ENCODE measurements at places on chromosomes 16 and 17.

DNA sequence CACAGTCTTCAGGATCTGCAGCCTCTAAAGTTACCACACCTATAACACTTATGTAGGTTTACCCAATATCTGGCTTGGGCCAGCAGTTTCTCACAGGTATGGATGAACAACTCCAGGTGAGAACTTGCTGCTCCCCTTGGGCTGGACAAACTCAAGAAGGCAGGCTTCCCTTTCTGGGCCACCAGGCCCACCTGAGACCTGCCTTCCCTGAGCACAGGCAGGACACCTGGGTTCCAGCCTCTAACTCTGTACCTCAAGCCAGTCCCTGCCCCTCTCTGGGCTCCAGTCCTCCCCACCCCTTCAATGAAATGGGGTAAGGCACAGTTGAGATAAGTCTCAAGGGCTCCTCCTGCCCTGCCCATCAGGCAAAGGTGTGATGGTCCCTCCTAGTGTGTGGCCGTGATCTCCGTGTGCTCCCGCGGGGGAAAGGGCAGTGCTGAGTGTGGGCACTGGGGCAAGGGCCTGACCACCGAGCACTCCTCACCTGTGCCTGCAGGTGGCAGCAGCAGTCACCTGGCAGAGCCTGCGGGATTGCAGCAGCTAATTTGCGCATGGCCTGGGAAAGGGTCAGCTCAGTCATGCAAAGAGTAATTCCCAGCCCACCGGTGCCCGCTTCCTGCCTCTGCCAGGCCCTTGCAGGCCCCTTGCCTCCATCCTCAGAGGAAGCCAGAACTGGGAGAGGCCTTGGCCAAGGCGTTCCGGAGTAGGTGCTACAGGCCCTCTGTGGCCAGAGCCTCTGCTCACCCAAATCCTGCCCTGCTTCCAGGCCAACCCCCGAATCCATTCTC is 28.2 kb upstream of the ADGRG1 start:
- DNase-seq = no peak

GRCh38 chr16:10878644-10879501 is 1.9 kb downstream of the CIITA start:
- DNase-seq = no peak

DNA sequence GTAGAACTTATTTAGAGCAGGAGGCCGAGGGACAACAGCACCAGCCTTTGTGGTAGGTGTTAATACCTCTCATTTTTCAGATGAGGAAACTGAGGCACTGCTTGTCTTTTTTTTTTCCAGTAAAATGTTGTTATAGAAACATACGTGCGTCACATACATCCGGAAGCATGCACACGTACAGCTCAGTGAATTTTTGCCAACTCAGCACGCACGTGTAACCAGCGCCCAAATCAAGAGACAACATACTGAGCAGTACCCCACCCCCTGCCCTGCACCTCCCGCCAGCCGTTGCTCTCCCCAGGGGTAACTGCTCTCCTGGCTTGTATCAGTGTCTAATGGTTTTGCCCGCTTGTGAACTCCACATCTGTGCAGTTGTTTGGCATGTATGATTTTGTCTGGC is 92.0 kb downstream of the CMIP start:
- no peak for DNase-seq

DNA sequence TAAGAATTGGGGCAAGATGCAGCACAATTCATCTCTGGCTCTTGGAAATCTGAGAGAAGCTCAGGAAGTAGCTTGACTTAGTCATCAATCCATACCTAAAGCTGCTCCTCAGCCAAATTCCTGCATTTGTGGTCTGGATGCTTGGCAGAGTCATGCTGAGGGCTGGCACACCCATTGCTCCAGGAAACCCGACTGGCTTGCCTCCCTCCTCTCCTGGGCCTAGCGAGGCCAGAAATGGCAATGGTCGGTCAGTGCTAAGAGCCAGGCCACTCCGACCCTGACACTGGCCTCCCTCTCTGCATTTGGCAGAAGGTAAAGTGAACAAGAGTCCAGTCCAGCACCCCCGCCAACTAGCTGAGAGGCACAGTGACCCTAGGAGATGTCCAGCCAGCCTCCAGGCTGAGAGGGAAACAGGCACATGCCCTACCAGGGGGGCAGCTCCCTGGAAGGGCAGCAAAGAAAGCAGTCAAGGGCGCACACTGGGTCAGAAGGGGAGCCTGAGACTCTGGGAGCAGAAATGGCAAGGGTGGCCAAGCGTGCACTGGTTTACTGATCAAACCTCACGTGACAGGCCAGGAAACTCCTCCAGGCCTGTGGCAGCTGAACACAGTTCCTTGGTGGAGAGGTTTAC is 10.0 kb downstream of the POLDIP2 start:
- DNase-seq = no peak

GRCh38 chr16:65884018-65884417 is 482.5 kb upstream of the CDH5 start:
- DNase-seq = no peak

DNA sequence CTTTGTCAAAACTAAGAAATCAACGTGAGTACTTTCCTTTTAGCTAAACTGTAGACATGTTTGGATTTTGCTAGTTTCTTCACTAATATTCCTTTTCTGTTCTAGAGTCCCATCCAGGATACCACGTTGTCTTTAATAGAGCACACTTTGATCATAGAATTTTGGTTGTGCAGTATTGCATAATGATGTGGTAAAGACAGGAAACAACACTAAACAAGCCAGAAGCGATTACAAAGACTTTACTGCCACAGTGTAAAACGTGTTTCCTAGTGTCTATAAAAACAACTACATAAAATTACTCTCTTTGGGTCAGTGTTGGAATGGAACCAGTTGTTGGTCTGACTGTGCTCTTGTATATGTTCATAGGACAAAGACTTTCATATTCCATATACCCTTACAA is 19.3 kb downstream of the SHISA9 start:
- DNase-seq = no peak

- DNase-seq = no peak
Measured at GRCh38 chr17:1110541-1110861, 69.3 kb downstream of the ABR start.

DNA sequence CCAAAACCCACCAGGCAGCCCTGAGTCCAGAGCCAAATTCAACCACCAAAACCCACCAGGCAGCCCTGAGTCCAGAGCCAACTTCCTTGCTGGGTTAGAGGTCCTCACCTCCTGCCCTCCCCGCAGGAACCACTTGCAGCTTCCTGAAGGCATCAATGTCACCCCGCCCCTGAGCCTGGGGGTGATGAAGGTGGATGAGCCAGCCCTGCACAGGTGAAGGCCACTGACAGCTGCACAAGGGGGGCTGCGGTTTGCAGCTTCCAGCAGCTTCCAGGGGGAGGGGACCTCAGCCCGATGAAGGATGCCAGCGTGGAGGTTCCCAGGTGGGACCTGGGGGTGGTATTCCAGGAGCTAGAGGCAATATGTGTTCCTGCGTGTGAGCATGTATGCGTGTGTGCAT is 7.6 kb upstream of the CSNK1D start:
- no peak for DNase-seq

- no peak for DNase-seq
Measured at GRCh38 chr17:50848711-50849110, 13.3 kb downstream of the WFIKKN2 start.

GRCh38 chr16:14007450-14007849 is 63.7 kb upstream of the MRTFB start:
- DNase-seq = no peak

- DNase-seq = no peak
Measured at GRCh38 chr17:2062571-2063183, 7.8 kb downstream of the HIC1 start.

DNA sequence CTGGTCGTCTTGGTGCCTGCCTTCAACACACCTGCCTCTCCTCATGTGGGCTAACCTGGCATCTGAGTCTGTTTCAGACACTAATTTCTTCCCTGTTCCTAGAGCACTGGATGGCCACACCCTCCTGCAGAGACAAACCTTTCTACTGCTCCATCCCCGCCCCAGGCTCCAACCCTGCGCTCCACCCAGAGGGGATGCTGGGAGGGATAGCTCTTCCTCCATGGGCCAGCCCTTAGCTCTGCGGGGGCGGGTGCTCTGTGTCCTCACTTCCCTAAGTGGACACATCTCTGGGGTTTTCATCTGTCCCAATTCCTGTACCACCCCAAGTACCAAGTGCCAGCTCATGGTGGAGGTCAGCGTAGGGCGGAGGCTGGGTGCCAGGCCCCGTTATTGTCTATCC is 11.0 kb upstream of the CRISPLD2 start:
- no peak for DNase-seq

DNA sequence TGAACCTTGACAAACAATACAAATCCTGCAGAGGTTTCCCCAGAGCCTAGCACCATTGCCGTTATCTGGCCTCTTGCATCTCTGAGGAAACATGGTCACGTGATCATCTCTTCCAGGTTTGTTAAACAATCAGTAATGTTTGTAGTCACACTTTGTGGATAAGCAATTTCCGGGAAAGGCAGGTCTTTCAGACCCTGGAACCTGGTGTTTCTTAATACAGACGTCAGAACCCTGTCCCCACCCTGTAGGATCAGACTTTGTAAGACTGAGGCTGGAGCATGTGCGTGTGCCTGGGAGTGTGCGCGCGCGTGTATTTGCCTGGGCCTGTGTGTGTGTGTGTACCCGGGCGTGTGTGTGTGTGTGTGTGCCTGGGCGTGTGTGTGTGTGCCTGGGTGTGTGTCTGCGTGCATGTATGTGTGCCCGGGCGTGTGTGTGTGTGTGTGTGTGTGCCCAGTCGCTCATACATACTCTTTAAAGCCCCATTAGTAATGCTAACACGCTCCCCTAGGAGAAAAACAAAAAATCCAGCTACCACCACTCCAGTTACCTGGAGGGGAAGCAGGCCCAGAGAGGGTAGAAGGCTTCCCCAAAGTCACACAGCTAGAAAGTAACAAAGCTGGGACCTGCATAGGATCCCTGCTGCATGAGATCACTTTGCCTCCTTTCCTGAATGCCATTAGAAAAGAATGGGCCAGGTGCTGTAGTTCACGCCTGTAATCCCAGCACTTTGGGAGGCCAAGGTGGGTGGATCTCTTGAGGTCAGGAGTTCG is 5.3 kb downstream of the CTNS start:
- no peak for DNase-seq

- no peak for DNase-seq
Measured at GRCh38 chr17:74746922-74747321, 1.5 kb upstream of the NHERF1 start.

DNA sequence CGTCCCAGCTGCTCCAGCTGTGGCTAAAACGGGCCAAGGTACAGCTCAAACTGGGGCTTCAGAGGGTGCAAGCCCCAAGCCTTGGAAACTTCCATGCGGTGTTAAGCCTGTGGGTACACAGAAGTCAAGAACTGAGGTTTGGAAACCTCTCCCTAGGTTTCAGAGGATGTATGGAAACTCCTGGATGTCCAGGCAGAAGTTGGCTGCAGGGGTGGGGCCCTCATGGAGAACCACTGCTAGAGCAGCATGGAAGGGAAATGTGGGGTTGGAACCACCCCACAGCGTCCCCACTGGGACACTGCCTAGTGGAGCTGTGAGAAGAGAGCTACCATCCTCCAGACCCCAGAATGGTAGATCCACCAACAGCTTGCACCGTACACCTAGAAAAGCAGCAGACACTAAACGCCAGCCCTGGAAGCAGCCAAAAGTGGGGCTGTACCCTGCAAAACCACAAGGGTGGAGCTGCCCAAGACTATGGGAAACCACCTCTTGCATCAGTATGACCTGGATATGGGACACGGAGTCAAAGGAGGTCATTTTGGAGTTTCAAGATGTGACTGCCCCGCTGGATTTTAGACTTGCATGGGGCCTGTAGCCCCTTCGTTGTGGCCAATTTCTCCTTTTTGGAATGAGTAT is 2.2 kb downstream of the SDR42E1 start:
- no peak for DNase-seq

GRCh38 chr16:26744430-26744829 is 322.3 kb upstream of the C16orf82 start:
- DNase-seq = no peak

DNA sequence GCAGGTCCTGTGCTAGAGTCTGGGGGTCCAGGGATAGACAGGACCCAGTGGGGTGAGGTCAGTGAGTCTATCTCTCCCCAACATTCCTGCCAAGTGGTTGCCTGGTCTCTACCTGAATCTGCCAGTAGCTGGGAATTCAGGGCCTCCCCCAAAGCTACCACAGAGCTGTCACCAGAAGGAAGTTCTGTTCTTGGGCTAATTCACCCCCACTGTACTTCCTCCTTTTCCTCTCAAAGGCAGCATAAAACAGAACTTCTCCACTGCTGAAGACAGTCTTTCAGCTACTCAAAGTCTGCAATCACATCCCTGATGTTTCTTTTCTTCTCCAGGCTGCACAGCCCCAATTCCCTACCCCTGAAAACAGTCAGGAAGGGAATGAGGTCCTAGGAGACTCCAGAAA is 8.7 kb downstream of the CAMTA2 start:
- DNase-seq = no peak

GRCh38 chr16:49049191-49049590 is 232.4 kb downstream of the CBLN1 start:
- no peak for DNase-seq

DNA sequence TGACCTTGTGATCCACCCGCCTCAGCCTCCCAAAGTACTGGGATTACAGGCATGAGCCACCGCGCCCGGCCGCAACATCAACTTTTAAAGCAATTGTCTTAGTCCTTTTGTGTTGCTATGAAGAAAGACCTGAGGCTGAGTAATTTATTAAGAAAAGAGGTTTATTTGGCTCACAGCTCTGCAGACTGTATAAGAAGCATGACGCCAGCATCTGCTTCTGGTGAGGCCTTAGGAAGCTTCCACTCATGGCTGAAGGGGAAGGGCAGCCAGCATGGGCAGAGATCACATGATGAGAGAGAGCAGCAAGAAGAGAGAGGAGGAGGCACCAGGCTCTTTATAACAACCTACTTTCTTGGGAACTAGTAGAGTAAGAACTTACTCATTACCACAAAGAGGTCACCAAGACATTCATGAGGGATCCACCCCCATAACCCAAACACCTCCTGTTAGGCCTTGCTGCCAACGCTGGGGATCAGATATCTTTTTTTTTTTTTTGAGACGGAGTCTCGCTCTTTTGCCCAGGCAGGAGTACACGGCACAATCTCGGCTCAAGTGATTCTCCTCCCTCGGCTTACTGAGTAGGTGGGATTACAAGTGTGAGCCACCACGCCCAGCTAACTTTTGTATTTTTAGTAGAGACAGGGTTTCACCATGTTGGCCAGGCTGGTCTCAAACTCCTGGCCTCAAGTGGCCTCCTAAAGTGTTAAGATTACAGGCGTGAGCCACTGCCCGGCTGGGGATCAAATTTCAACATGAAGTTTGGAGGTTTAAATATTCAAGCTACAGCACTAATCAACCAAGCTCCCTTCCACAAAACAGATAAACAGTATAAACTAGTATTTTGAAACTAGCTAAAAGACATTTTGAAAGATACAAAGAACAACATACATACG is 21.4 kb upstream of the GPT2 start:
- no peak for DNase-seq

GRCh38 chr16:69260019-69260418 is 51.1 kb upstream of the VPS4A start:
- no peak for DNase-seq

GRCh38 chr16:29736764-29737163 is 9.0 kb downstream of the C16orf54 start:
- no peak for DNase-seq

- no peak for DNase-seq
Measured at GRCh38 chr16:46885960-46886763, 2.0 kb downstream of the GPT2 start.

Data from stimulated activated CD8-positive, alpha-beta memory T cell treated with anti-CD3 and anti-CD28 coated beads, Interleukin-7, amount 100 ng/mL, for 1 hour (primary cell).